Daoy (cell line): ENCODE measurements at places on chromosomes 6 and 20. TPM values are rescaled to one million over a fixed set of nuclear protein-coding genes. Genes with fewer than 3 reads are reported as not detected.

DNA sequence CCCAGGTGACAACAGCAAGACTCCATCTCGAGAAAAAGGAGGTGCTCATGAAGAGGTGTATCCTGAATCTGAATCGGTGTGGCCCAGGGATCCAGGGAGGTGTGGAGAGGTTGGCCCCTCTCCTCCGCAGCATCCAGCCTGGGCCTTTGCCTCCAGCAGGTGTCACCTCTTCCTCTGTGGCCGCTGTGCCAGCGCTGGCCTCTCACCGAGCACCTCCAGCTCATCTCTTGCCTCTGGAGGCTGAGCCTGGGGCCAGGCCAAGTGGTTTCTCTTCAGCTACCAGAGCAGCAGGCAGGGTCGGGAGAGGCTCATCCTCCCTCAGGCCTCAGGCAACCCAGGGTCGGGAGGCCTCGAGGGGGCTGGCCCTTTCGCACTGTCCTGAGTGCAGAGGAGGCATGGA is 1.2 kb upstream of the COL20A1 start:
- no peak for DNase-seq

GRCh38 chr6:20473518-20473917 is 60.7 kb upstream of the CDKAL1 start:
- DNase-seq: no peak

GRCh38 chr6:105995391-105995865 is 90.7 kb upstream of the PRDM1 start:
- no peak for DNase-seq

DNA sequence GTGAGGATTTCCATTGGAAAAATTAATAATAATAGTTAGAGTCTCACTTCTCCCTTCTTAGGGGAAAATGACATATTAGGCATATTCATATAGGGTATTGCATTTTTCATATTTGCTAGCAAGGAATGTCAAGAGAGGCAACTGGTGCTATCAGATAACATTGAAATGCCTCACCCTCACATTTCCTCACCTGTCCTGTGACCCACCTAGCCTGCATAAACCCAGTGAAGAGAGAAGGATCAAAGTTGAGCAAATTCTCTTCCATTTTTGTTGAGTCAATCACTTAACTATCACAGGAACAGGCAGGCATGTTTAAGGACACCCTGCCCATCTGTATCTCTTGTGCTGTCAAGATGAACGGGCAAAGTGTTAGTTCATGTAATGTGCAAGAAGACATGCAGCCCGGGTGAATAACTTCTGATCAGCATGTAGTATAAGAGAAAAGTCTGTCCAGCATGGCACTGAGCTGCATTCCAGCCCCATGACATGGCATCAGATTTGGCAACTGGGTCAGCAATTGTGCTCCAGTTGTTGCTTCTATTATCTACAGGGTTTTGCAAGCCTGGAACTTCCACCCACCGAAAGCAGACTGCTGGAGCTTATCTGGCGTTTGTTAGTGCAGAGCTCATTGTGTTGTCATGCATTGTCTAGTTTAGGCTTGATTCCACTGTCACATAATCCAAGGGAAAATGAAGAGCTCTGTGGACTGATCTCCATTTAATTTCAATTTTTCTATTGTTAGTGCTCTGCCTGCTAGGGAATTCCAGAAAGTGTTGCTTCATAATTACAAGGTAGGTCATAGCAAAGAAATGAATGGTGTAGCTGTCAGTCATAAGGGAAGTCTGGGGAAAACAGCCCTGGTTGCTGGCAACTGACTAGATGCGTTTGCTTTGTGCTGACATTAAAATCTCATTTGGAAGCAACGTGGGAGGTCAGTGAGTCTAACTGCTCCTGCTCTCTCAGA is 138.4 kb upstream of the TNFAIP3 start:
- DNase-seq: peak; percentile 90

- no peak for DNase-seq
Observed at GRCh38 chr6:11110921-11111768, at the start of gene ERVFRD-1. ERVFRD-1 (minus strand) TSS chr6:11111725; CDS start chr6:11105310, 6,415 bp downstream.

GRCh38 chr20:645318-646106 is 7.5 kb downstream of the SRXN1 start:
- peak; percentile 70 for DNase-seq

GRCh38 chr6:116120430-116120829 is 5.5 kb downstream of the COL10A1 start:
- no peak for DNase-seq

DNA sequence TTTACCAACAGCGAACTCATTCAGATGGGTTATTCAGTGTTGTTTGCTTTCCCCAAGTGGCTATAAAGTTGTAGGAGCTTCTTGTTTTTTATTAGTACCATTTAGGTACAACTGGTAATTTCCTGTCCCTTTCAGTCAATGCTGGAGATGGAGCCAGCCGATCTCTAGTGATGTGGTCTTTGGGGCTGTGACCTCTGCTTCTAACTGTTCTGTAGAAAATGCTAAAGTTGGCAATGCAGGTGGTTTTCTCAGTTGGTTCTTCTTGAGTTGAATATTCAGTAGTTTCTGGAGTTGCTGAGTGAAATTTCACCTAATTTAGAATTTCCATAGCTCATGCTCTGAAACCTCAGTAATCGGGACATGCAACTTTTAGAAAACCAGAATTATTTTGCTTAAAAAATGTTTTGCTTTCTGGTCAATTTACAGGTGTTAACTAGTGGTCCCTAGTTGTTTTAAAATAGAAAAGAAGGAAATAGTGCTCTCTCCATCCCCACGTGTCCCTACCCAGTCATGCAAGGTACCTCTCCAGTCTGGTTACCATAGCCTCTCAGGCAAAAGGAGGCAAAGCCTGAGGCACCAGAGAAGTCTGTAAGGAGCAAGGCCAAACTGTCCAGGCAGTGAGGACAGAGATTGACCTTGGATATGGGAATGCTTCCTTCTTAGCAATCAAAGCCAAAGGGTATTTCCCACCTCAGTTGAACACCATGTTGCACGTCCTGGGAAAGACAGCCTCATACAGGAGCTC is 27.3 kb upstream of the GABRR1 start:
- DNase-seq: no peak

DNA sequence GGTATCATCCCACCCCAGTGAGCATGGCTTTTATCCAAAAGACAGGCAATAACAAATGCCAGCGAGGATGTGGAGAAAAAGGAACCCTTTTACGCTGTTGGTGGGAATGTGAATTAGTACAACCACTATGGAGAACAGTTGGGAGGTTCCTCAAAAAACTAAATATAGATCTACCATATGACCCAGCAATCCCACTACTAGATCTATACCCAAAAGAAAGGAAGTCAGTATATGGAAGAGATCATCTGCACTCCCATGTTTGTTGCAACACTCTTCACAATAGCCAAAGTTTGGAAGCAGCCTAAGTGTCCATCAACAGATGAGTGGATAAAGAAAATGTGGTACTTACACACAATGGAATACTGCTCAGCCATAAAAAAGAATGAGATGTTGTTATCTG is 5.9 kb upstream of the KIAA1755 start:
- no peak for DNase-seq

- DNase-seq: no peak
Observed at GRCh38 chr6:30340589-30341054, 4.3 kb upstream of the RPP21 start.

GRCh38 chr20:38883081-38883980 is 42.9 kb upstream of the FAM83D start:
- peak; percentile 33 for DNase-seq

GRCh38 chr6:106844930-106845329 is 129.6 kb downstream of the CD24 start:
- no peak for DNase-seq

DNA sequence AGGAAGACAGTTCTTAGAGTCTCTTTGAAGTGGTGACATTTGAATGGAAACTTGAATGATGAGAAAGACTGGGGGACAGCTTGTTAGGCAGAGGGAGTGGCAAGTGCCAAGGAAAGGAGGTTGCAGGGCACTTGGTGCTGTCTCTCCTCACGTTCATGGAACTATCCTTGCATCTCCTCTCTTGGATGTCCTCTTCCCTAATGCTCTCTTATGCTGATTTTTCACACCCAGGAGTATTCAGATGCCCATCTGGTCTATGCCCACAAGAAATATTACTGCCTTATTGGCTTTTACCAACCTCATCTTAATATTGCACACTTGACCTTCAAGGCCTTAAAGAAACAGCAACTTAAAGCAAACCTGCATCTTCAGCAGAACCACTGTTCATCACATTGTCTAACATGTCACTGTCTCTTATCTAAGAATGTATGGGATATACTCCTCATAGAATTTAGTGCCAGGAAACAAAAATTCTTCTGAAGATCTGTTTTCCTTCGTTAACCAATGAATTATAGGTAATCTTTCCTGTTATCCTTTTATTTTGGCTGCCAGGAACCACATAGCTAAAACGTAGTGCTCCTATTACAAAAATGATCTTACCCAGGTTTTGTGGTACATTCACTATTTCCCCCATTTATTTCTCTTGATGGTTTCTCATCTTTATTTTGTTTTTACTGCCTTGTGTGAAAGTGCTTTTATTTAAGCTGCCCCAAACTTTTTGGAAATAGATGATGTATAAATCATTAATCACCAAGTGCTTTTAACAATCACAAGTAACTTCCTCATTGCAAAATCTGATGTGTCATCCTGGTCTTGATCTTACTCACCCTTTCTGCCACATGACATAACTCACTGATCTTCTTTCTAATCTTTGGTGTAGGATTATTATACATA is 12.8 kb downstream of the RGS17 start:
- DNase-seq: peak; percentile 71

- no peak for DNase-seq
Observed at GRCh38 chr6:103893141-103893581, 966.6 kb downstream of the HACE1 start.

GRCh38 chr20:8631271-8631670 is 437.6 kb upstream of the PLCB4 start:
- DNase-seq: no peak

GRCh38 chr6:54191461-54191860 is 80.2 kb downstream of the MLIP start:
- no peak for DNase-seq

- peak; percentile 88 for DNase-seq
Observed at GRCh38 chr6:162942866-162943265, 215.1 kb downstream of the PACRG start.

- no peak for DNase-seq
Observed at GRCh38 chr20:31580706-31581105, 24.4 kb upstream of the ID1 start.

DNA sequence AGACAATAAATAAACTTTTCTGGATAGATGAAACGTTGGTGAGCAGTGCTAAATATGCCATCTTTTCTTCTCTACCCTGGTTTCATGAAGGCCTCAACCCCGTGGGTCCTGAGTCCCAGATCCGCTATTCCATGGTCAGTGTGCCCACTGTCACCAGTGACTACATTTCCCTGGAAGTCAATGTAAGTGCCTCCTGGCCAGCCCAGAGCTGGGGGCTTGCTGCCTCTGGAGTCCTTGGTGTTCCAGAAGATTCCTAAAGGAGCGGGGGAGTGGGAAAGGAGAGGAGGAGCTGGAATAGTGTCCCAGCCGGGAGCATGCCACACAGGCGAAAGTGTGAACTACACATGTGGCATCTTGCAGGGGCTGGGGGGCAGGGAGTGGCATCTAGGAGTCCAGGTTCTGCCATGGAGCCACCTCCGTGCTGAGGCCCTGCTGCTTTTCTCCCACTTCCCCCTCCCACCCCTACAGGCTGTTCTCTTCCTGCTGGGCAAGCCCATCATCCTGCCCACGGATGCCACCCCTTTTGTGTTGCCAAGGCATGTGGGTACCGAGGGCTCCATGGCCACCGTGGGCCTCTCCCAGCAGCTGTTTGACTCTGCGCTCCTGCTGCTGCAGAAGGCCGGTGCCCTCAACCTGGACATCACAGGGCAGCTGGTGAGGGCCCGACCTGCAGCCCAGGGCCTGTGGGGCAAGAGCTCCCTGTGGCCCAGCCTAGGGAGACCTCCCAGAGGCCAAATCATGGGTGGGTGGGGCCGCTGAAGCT is 10.8 kb downstream of the BPIFB2 start:
- no peak for DNase-seq

- no peak for DNase-seq
Observed at GRCh38 chr6:4981761-4982160, 22.1 kb downstream of the RPP40 start.

DNA sequence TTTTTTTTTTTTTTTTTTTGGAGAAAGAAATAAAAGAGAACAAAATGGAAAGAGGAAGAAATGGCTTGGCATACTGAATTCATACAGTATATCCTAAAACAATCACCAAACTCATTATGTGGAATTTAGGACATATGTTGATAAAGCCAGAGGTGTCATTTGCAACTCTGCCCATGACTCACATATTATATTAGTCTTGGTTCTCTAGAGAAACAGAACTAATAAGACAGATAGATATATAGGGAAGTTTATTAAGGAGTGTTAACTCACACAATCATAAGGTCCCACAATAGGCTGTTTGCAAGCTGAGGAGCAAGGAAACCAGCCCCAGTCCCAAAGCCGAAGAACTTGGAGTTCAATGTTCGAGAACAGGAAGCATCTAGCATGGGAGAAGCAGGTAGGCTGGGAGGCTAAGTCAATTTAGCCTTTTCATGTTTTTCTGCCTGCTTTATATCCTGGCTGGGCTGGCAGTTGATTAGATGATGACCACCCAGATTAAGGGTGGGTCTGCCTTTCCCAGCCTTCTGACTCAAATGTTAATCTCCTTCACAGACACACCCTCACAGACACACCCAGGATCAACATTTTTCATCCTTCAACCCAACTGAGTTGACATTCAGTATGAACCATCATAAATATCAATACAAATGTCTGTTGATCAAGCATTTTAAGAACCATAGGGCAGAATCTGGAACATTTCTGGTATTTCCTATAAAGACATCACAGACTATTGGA is 102.3 kb downstream of the UBE3D start:
- DNase-seq: no peak

GRCh38 chr6:139336488-139336887 is 38.0 kb downstream of the CITED2 start:
- DNase-seq: peak; percentile 57

- peak; percentile 22 for DNase-seq
Observed at GRCh38 chr6:47292944-47293343, 16.8 kb downstream of the TNFRSF21 start.

- DNase-seq: no peak
Observed at GRCh38 chr6:90536520-90536919, 50.4 kb downstream of the MAP3K7 start.

DNA sequence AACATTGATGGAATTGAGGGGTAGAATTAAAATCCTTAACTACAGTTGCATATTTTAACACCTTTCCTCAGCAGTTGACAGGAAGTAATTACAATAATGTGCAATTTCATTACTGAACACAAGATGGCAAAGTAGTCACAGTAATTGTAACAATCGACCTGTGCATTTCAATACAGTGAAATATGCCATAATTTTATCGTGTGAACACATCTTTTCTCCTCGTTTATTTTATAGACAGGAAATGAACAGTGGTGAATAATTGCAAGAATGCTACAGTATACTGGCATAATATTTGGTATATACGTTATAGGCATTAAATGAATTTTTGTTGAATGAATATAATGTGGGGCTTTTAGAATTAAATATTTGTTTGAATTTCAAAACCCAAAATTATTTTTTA is 25.0 kb downstream of the CYB5R4 start:
- peak; percentile 39 for DNase-seq

GRCh38 chr20:50762435-50763220 is 31.2 kb downstream of the PARD6B start:
- peak; percentile 68 for DNase-seq

The SRMS gene
- not detected in 2 replicates for total RNA-seq

The NRN1 gene
- total RNA-seq: 38.3 and 47.5 TPM in 2 replicates

The CLPSL2 gene
- total RNA-seq: not detected in 2 replicates

The TTI1 gene
- total RNA-seq: 17.8 and 17.9 TPM in 2 replicates

The LEMD2 gene
- total RNA-seq: 63.3 and 71.0 TPM in 2 replicates

The NKAPL gene
- not detected in 2 replicates for total RNA-seq

The MAP1LC3A gene
- total RNA-seq: 1.5 and 2.5 TPM in 2 replicates

The SNAP91 gene
- total RNA-seq: 0.65 and 0.86 TPM in 2 replicates

The PTCHD4 gene
- total RNA-seq: not detected in 2 replicates

The R3HDML gene
- total RNA-seq: not detected in 2 replicates

The TCP11 gene
- total RNA-seq: 0.06 TPM in 1 of 2 replicates, not detected in the other

The OR12D3 gene
- not detected in 2 replicates for total RNA-seq

The NKX2-2 gene
- total RNA-seq: 1.4 and 3.7 TPM in 2 replicates

The ENPP4 gene
- total RNA-seq: 18.7 and 19.6 TPM in 2 replicates
